ENCODE measurements at places on chromosomes 6 and 20.

GRCh38 chr6:18263418-18264218 is 712 bp downstream of the DEK start:
- peak overlapping the region; percentile 98 for H3K27ac ChIP-seq
- H3K27me3 ChIP-seq = no peaks in the 10 kb centered on the region
- H3K4me1 ChIP-seq = peaks cover 26% of the 10 kb centered on the region
- DNase-seq = peak; percentile 8
- H3K36me3 ChIP-seq = no peaks in the 10 kb centered on the region
- peak overlapping the region; percentile 71 for H3K4me3 ChIP-seq

- no peaks in the 10 kb centered on the region for H3K27me3 ChIP-seq
- no peaks in the 10 kb centered on the region for H3K36me3 ChIP-seq
- H3K4me3 ChIP-seq = no peak overlapping the region
- DNase-seq = peak; percentile 82
- H3K4me1 ChIP-seq = peaks cover 9% of the 10 kb centered on the region
- H3K27ac ChIP-seq = no peak overlapping the region
These were observed 8.0 kb upstream of the KCNK16 start for GRCh38 chr6:39330476-39330875.

GRCh38 chr6:108735310-108736001 is 112.8 kb upstream of the ARMC2 start:
- no peaks in the 10 kb centered on the region for H3K27me3 ChIP-seq
- DNase-seq = no peak
- no peak overlapping the region for H3K27ac ChIP-seq
- H3K4me3 ChIP-seq = no peak overlapping the region

GRCh38 chr6:166688901-166689300 is 61.9 kb upstream of the RPS6KA2 start:
- H3K27me3 ChIP-seq = no peaks in the 10 kb centered on the region
- H3K36me3 ChIP-seq = no peaks in the 10 kb centered on the region
- no peak overlapping the region for H3K27ac ChIP-seq
- DNase-seq = no peak
- no peaks in the 10 kb centered on the region for H3K4me1 ChIP-seq
- H3K4me3 ChIP-seq = no peak overlapping the region

DNA sequence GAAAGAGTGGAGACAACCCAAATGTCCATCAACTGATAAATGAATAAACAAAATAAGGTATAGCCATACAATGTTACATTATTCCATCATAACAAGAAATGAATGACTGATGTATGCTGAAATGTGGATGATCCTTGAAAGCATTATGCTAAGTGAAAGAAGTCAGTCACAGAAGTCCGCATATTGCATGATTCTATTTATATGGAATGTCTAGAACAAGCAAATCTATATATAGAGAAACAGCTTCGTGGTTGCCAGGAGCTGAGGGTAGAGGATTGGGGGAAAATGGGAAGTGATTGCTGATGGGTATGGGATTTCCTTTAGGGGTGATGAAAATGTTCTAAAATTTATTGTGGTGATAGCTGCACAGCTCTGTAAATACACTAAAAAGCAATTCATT is 196.8 kb downstream of the ATXN1 start:
- DNase-seq = no peak
- H3K27ac ChIP-seq = no peak overlapping the region
- no peaks in the 10 kb centered on the region for H3K4me1 ChIP-seq
- H3K27me3 ChIP-seq = no peaks in the 10 kb centered on the region
- no peaks in the 10 kb centered on the region for H3K36me3 ChIP-seq

DNA sequence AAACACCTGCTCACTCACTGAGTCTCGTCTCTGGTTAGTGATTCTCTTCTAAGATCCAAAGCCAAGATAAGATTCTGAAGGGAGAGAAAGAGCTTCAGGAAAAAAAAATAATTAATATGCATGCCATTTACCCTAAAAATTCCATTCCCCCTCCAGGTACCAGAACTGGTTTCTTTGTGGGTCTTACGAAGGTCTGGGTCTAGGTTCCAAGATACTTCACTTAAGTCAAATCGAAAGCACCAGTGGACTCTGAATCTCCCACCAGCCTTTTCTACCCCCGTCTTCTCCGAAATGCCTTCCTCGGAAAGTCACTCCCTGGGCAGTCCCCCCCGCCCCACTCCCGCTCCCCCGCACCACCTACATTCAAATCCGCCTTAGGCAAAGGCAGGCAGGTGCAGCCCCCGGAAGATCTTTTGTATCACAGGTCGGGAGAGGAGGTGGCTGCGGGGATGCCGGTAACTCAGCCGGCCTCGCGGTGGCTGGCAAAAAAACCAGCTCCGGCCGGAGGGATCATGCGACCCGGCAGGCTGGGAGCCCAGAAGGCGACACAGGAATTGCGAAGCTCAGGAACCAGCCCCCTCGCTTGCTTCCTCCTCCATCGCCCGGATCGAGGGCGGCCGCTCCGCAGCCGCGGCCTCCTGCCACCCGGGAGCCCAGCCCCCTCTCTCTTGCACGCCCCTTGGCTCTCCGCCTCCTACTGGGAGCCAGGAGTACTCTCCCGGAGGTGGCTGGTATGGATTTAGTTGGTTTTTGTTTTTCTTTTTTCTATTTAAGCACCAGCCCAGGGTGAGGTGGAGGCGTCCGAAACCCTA is at the start of gene BCL2L1:
TSS of gene BCL2L1 (minus strand) at position 612 of the 812 bp plus-strand sequence. CDS start 650 bp downstream, outside the sequence.
- H3K36me3 ChIP-seq = no peaks in the 10 kb centered on the region
- peak within 1 kb of the TSS; percentile 98 for H3K27ac ChIP-seq
- peaks cover 43% of the 10 kb centered on the region for H3K4me1 ChIP-seq

DNA sequence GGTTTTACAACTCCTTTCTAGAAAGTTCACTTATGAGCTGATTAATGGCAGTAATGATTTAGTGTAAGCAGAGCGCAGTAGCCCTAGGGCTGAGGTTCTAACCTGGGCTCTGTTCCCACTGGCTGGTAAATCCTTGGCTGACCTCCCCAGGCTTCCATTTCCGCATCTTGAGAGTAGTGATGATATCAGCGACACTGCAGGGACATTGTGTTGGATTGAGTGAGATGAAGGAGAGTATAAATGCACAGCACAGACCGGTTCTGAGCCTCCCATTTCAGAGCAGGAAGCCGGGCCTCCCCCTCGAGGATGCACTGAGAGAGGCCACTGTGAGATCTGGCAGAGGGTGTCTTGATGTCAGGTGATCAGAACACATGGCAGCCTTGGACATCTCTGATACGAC is 477.2 kb upstream of the SULF2 start:
- no peaks in the 10 kb centered on the region for H3K27me3 ChIP-seq
- H3K4me3 ChIP-seq = no peak overlapping the region
- H3K4me1 ChIP-seq = no peaks in the 10 kb centered on the region
- DNase-seq = no peak
- no peak overlapping the region for H3K27ac ChIP-seq

DNA sequence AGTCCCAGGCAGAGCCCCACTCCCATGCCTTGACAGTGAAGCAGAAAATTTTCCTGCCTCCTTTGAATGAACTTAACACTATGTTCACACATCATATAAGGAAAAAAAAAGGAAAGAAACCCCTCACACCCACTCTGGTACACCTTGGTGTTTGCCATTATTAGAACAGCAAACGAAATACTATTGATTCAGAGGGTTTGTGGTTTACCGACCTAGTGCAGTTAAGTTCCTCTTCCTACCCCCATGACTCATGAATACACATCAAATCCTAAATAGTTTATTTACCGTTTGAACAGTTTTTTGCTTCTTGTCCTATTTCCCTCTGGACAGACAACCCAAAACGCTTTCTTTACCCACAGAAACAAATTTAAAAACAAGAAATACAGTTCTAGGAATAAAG is 237.7 kb downstream of the FOXA2 start:
- H3K27ac ChIP-seq = no peak overlapping the region
- H3K27me3 ChIP-seq = no peaks in the 10 kb centered on the region
- no peak for DNase-seq
- H3K4me3 ChIP-seq = no peak overlapping the region

DNA sequence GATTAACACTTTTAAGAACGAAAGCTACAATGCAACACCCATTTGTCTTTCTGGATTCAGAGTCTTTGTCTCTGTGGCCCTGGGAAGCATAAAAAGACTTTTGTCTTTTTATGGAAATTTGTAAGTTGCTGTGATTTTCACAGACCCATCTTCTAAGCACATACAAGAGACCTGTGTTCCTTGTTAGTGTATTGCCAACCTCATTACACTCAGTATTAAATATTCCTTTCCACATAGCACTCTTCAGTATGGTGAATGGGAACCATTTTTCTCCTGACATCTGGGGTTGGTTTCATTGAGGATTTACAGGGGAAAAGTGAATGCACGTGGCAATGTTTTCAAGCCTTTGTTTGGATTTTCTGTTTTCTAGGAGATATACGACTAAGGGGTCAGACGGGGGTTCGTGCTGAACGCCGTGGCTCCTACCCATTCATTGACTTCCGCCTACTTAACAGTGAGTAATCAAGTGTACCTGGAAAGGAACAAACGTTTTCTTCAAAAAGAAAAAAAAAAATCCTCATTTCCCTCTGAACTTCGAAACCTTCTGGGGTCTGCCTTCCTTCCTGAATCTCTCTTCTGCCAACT is 141.7 kb downstream of the MTFR2 start:
- no peak for DNase-seq
- H3K36me3 ChIP-seq = no peaks in the 10 kb centered on the region
- peaks cover 7% of the 10 kb centered on the region for H3K4me1 ChIP-seq
- no peak overlapping the region for H3K4me3 ChIP-seq

DNA sequence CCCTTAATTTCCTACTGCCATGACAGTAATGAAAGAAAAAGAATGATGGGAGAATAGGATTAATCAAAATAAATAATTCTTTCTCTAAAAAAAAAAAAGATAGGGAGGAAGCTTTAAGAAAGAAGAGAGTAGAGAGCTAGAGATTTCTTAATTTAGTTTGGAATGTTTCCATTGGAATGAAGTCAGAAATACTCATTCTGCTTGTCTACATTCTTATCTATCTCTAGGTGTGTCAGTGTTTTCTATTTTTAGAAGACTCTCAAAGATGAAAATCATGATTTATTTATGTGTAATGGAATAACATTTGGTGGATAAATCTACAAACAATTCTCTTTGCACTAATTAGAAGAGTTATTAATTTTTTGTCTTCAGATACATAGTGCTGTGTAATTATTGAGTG is 38.0 kb upstream of the HIVEP1 start:
- H3K36me3 ChIP-seq = no peaks in the 10 kb centered on the region
- DNase-seq = no peak
- no peaks in the 10 kb centered on the region for H3K27me3 ChIP-seq
- H3K4me1 ChIP-seq = peaks cover 9% of the 10 kb centered on the region
- no peak overlapping the region for H3K27ac ChIP-seq

DNA sequence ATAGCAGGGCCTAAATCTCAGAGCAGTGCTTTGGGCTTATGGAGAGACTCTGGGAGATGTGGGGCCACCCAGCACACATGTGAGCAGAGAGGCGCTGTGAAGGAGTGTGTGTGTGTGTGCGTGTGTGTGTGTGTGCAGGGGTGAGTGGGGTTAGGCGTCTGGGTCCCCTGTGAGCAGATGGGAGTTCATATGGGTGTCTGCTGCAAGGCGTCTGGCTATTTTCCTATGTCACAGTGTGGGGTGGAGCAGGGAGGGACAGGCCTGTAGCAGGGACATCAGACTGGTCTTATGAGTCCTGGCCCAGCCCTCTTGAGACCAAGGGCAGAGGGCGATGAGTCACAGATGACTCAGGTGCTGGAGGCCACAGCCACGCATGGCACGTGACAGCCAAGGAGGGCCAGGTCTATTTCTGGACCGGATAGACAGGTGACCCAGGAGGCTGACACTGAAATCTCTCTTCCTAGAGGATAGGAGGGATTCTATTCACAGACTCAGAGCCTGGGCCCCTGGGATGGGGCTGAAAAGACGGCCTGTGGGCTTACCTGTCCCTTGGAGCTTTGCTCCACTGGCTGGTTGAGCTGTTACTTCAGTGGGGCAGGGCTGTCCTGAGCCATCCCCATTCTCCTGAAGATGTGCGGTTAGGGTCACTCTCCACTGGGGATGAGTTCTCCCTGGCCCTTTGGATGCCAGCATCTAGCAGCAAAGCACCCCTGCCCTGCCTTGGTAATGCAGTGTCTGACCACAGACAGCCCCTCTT is 28.9 kb downstream of the VEGFA start:
- H3K4me1 ChIP-seq = peaks cover 26% of the 10 kb centered on the region
- H3K4me3 ChIP-seq = no peak overlapping the region
- no peaks in the 10 kb centered on the region for H3K36me3 ChIP-seq

DNA sequence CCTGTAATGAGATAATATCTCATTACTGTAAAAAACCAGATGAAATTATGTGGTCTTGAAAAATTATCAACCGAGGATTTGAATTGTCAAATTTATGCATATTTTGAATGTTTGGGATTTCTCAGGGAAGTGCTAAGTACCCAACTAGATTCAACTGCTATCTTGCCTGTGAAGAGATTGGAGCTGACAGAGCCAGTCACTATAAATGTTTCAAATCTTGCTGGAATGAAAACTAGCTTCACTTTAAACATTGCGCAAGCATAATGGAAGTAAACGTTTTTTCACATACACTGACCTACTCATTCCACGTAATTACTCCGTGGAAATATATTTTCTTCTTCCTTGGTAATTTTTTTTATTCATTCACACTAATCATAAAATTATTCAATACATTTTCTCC is 46.7 kb downstream of the TMEM170B start:
- H3K27ac ChIP-seq = no peak overlapping the region
- H3K4me1 ChIP-seq = peaks cover 3% of the 10 kb centered on the region
- DNase-seq = no peak
- no peaks in the 10 kb centered on the region for H3K27me3 ChIP-seq

DNA sequence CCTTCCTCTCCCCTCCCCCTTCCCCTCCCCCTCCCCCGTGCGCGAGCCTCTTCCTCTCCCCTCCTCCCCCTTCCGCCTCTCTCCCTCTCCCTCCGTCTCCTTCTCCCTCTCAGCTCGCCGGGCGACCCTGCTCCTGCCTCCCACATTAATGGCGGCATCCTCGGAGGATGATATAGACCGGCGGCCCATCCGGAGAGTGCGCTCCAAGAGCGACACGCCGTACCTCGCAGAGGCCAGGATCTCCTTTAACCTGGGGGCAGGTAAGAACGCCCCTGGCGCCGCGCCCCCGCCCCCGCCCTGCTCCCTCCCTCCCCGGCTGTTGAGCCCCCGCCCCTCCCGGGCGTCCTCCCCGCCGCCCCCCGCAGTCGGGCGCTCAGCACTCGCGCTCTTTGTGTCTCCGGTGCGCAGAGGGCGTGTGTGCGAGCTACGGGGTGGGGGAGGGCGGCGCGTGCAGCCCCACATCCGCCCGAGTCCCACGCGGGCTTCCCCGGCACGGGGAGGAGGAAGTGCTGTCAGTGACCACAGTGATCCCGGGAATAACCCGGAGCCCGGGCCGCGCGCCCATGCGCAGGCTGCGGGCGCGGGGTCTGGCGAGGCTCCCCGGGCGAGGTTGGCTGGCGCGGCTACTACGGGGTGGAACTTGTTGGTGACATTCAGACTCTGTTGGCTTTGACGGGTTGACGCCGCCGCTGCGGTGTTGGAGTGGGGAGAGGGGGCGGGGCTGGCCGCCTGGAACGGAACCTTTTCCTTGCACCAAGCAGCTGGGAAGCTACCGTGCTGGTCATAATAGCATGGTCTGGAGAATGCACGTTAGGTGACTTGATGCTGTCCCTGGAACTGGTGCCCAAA is 33.2 kb downstream of the PHACTR1 start:
- DNase-seq = no peak
- H3K27me3 ChIP-seq = peaks cover 12% of the 10 kb centered on the region
- H3K27ac ChIP-seq = no peak overlapping the region
